Endodermal cell (in vitro differentiated cells): ENCODE measurements at places on chromosomes 2 and 18. TPM values are rescaled to one million over a fixed set of nuclear protein-coding genes. Genes with fewer than 3 reads are reported as not detected.

CHRND gene
- total RNA-seq, result 0.11 TPM in 1 of 2 replicates, not detected in the other

- DNase-seq, result no peak
These were observed 107.9 kb downstream of the ALPK2 start for GRCh38 chr18:58520969-58521368.

GRCh38 chr2:6792883-6793282 is 72.8 kb downstream of the CMPK2 start:
- DNase-seq, result no peak

GAL3ST2 gene
- 0.55 to 0.91 TPM (median 0.77 TPM) in 3 replicates for total RNA-seq

IGFBP2 gene
- total RNA-seq, result 313 to 1,528 TPM (median 321 TPM) in 3 replicates

DNA sequence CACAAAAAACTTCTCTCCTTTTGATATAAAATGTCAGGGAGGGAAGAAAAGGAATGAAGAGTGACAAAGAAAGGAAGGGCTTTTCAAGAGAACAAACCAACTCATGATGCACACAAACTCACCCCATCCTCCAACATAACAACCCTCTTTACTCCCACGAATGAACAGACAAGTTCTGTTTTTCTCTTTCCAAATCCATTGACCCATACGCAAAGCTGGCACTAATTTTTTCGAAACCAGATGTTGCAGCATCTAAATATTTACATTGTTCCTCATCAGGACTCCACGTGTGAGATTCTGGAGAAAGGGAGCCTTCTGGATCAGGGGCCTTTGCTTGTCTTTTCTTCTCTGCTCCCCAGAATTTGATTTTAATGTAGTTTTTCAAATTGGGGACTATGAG is 143.3 kb upstream of the BCL2L11 start:
- no peak for DNase-seq

GRCh38 chr2:234544659-234545611 is 48.1 kb upstream of the ARL4C start:
- DNase-seq, result peak; percentile 95

DNA sequence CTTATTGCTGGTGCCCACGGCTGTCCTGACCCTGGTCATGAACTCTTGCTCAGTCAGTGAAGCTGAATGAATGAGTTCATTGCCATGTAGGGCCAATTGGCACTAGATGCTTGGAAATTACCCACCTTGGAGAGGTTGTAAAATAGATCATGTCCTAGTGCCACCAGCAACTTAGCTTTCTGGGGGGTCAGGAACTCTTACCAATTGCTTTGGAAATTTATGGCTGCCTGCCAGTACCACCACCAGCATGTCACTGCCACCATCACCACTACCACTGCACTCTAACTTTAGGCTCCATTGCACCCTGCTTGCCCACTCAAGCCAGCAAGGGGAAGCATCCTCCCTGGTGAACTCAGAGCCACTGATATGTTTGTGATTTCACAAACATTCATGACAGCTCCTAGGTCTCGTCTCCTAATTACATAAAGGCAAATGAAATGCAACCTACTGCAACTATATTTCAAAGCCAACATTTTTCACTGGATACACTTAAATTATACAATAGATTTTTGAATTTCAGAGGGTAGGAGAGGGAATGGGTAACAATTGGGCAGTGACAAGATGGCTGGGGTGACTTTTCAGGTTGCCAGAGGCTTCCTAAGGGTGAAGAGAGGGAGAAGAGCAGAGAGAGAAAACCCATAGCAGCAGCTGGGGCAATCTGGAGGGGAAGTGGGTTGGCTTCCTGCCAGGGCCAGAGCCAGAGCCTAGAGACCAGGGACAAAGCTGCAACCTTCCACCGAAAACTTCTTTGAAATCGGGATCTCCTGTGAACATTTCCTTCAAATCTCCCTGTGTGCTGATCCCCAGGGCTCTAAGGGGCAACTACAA is 3.5 kb upstream of the EMILIN1 start:
- no peak for DNase-seq

FNDC4 gene
- 14.6 and 17.5 TPM in 2 replicates for total RNA-seq

DNA sequence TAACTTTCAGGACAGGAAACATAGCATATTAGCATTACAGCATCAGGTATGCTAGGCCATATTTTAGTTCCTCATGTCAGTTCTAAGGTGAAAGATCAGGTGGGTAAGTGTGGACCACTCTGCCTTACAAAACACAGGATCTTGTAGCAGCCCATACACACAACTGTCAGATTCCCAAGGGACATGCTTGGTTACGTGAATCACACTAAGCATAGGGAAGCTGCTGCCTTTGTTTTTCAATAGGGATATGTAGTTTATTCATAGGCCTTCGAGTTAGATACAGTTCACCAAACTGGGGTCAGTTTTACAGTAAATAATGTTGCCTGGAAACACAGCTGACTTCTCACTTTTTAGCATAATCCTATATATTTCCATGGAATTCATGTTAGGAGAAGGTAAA is 116.1 kb upstream of the OTX1 start:
- DNase-seq, result no peak

GAREM1 gene
- 6.3 to 9.4 TPM (median 9.0 TPM) in 3 replicates for total RNA-seq

DNA sequence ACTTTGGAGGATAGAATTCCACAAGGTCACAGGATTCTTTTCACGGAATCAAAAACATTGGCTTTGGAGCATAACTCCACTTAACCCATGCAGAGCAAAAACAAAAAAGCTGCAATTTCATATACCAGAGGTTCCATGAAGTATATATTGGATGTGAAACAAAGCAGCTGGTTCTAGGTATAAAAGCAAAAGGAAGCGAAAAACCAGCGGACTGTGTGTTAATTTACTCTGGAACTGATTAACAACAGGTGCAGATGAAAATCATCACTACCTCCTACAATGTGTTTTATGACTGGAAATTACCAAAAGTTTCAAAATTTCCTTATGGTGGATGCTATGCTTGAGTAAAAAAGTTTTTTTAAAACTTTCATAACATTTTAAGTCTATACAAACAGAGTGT is 54.4 kb upstream of the LINC00305 start:
- DNase-seq, result no peak

GRCh38 chr2:24046599-24046929 is 627 bp downstream of the WDCP start:
- DNase-seq, result no peak

GRCh38 chr18:58337686-58338085 is 291.2 kb downstream of the ALPK2 start:
- no peak for DNase-seq

DNA sequence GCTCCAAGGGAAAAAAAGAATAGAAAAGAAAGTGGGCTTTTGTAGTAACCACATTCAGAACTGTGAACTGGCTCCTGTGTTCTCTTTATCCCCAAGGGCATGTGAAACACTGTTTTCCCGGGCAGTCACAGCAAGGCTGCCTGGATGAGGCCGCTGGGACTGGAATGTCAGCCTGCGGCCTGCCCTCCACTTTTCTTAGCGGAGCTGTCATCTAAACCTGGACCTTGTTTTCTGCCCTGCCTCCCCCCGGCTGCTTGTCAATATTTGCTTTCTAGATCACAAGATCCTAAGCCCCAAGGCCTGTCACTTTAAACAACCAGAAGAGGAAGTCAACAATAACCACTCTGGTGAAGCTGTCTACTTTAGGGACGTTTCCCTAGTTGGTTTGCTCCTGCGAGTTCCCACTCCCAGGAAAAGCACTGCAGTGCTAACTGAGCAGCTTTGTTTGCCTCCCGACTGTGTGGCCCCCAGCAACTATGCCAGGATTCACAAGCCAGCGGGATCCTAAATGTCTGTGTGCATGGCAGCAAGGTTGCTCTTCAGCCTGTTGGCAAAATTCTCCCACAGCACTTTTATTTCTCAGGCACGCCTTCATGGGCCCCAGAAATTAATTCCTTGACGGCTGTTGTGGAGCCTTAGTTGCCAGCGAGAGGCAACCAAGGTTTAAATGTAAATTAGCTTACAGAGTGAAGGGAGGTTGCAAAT is 30.6 kb downstream of the SOWAHC start:
- peak; percentile 84 for DNase-seq

- DNase-seq, result no peak
These were observed 652.7 kb downstream of the DCDC2C start for GRCh38 chr2:4356109-4356508.

CDH7 gene
- 0.14 and 0.57 TPM in 2 replicates for total RNA-seq

DNA sequence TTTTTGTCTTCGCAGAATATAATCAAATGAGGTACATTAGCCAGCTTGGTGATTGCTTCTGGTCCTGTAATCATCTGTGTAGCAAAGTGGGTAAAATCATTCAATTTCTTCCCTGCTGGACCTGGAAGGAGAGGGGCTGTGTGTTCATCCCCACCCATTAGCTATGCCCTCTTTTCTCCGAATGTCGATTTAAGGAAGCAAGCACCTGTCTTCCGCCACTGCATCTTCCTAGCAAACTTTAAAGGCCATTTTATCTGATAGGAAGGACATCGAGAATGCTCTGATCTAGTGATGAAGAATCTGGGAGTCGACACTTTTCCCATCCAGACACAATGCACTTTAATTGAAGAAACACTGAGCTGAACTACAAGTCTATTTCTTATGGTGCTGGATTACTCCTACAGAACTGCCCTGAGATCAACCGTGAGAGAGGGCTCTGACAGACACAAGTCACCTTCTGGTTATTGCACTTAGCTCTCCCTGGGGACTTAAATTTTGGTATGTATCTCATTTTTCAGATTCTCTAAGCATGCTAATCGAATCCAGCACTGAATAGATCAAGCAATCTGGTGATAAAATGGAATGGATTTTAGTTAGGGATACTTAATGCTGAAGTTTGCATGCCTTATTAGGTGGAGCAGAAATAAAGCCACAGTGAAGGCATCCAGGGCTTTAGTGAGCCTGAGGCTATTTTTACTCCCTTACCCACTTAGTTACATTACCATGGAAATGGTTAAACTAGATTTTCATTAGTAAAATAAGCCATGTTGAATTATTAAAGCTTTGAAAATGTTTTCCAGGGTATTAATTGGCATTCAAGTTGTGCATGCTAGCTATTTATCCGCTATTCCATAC is 1.3 kb downstream of the NYAP2 start:
- DNase-seq, result no peak

GRCh38 chr2:29246383-29247300 is 131.4 kb downstream of the CLIP4 start:
- DNase-seq, result no peak

DNA sequence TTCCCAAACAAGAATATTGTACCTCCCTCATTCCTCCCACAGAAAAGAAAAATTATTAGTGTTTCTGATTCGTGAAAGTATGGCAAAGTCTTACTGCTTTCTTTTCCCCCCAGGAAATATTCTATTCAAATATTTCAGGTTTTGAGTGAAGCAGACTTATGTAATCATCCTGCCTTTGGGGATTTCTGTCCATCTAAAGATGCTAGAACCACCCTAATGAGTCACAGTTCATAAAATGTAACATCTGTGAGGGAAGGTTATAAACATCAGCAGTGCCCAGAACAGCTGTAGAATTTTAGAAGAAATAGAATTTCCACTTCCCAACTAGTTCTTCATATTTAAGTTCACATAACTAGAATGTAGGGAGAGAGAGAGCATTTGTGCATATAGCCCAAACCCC is 39.0 kb downstream of the EEF1B2 start:
- DNase-seq, result no peak

DNA sequence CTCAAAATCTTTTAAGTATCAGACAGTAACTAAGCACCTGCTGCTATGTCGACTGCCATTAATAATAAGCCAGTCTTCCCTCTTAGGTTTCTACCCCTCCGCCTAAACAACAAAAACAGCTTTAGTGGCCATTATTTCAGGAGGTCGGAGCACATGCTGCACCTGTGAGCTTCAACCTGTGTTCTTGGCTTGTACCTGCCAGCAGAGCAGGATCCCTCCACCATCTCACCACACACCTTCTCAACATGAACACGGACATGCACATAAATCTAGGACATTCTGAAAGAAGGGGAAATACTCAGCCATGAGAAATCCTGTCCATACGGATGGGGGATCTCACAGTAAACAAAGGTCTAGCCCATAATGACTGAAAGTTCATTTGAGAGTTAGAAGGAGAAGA is 3.7 kb downstream of the CYB5A start:
- DNase-seq, result no peak

DNA sequence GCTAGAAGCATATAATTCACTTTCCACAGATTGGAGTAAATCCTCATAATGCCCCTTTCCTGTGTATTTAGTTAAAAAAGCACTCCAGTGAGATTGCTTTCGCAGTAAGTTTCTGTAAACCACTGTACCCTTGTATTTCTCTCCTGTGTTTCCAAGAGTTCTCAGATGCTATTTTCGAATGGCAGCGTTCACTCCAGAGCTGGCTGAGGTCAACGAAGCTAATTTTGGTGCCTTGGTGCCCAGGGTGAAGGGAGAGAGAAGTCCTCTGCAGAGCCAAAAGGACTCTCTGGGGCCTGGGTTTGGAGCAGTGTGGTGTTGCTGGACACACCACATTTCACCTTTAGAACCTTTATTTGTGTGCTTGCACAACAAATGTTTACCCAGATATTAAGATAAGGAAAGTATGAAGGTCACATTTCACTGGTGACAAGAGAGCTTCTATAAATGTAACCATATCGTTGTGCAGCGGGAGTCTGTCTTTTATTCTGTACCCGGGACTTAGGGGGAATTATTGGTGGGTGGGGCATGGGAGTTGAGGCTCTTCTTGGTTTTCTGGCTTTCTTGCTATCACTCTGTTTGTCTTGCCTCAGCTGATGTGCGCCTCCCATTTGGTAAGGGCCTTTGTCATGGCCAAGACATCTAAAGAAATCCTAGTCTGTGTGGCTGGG is 9.9 kb downstream of the EPAS1 start:
- DNase-seq, result no peak

DNA sequence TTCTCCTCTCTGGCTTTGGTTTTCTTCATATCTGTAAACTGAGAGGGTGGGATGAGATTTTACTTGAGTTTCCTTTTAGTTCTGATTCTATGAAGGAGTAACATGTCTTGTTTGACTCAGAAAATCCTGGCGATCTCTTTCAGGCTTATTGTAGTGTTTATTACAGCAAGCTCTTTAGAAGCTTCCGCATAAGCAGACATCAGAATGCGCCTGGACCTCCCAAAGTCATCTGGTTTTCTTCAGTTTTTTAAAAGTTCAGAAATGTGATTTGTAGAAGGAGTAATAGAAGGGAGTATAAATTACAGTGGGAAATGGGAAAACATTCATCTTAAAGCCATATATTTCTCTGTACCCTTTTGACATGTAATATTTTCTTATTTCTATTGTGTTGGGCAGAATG is 68.4 kb downstream of the EML6 start:
- DNase-seq, result no peak

COL4A3 gene
- total RNA-seq, result 2.1 and 2.4 TPM in 2 replicates

GRCh38 chr2:57569396-57569795 is 477.2 kb upstream of the VRK2 start:
- DNase-seq, result no peak

GRCh38 chr2:222892321-222892720 is 31.5 kb downstream of the ACSL3 start:
- no peak for DNase-seq

DNA sequence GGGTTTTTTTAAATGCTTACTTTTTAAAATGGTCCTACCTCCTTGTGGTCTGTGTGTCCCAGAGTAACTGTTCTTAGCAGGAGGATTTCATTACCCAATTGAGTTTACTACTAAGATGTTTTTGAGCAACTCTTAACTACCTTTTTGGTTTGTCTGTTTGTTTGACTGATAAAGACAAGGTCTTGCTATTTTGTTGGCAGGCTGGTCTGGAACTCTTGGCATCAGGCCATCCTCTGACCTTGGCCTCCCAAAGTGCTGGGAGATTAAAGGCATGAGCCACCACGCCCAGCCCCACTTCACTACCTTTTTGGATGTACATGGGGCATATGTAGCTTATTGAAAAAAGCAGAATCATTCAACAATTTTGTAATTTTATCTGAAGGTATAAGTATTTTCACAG is 14.9 kb downstream of the MRPS9 start:
- DNase-seq, result no peak

RAB6D gene
- 5.4 TPM in 2 replicates for total RNA-seq

GRCh38 chr2:189681903-189682302 is 7.4 kb downstream of the ANKAR start:
- no peak for DNase-seq

FABP1 gene
- not detected in 3 replicates for total RNA-seq
